ENCODE measurements at places on chromosomes 6 and 20. TPM values are rescaled to one million over a fixed set of nuclear protein-coding genes. Genes with fewer than 3 reads are reported as not detected.

SNAI1 gene
- total RNA-seq, result 3.1 TPM

FLRT3 gene
- 0.92 TPM for total RNA-seq

APOM gene
- 1.9 TPM for total RNA-seq

IL20RA gene
- total RNA-seq, result 2.5 TPM

SIRPD gene
- not detected for total RNA-seq

ZMYND8 gene
- total RNA-seq, result 31.4 TPM

Data from right cardiac atrium (tissue), 5 donors.